ENCODE measurements at places on chromosomes 7 and 10.

DNA sequence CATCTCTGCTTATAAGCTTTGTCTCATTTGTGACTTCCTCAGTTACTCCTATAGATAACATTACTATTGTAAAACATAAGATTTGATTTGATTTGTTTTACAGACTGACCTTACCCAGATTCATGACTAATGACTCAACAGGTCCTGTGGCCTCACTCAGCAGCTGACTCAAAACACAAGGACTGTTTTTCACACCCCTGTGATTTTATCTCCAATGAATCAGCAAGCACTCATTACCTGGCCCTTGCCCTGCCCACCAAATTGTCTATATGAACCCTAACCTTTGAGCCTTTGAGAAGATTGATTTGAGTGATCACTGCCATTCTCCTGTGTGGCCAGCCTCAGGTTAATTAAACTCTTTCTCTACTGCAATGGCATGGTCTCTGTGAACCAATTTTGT, 1064.6 kb upstream of the LRRTM3 start:
- DNase-seq, result peak; percentile 54

GRCh38 chr10:85666102-85666501, 700.5 kb downstream of the GRID1 start:
- no peak for DNase-seq

DNA sequence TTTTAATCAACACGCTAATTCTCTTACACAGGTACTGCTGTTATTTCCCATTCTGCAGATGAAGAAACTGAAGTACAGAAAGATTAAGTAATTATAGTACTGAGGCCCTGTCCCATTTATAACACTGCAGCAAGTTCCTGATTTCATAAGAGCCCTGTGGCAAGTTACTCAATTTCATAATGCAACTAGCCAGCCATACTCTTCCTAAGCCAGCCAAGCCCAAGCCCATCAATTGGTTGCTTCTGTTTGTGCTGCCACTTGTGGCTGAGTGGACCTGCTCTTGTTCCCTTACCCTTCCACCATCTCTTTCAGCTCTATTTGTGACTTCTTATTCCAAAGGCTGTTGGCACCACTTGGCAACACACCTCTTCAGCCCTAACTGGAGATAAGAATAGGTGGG, 19.7 kb upstream of the PRPF18 start:
- no peak for DNase-seq

GRCh38 chr10:11680496-11680895, 61.7 kb upstream of the ECHDC3 start:
- no peak for DNase-seq

DNA sequence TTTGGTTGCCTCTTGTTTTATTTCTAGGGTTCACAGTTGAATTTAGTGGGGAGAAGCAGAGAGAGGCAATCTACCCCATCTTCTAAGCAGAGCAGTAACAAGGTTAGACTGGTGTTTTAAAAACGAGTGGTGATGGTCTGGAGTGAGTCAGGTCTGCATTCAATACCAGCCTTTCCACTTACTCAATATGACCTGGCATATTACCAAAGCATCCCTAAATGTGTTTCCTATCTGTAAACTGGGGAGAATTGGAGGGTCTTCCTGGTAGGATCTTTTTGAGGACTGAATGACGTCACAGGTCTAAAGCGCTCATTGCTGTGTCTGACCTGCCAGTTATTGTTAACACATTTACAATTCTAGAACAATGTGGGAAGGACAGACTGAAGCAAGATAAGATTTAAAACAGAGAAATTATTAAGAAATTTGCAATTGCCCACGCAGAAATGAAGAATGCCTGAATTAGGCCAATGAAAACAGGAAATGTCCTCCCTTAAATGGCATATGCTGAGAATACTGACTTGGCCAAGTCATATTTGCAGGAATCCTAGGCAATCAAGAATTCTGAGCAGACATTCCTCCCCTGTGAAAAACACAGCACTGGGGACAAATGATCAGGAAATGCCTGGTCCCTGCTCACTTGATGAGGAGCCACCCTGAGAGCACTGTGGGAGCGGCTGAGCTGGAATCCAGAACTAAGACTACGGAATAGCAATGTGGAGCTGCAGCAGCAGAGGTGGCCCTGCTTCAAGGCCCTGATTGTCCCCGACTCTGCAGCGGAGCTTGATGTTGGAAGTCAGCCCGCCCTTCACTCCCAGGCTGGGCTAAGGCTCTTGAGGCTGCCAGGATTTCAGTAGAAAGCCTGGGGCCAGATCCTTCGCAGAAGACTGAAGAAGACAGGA, 184.5 kb upstream of the CXCL12 start:
- DNase-seq, result peak; percentile 89

- no peak for DNase-seq
These were observed 214.2 kb downstream of the PLXNA4 start for GRCh38 chr7:132362059-132362458.

DNA sequence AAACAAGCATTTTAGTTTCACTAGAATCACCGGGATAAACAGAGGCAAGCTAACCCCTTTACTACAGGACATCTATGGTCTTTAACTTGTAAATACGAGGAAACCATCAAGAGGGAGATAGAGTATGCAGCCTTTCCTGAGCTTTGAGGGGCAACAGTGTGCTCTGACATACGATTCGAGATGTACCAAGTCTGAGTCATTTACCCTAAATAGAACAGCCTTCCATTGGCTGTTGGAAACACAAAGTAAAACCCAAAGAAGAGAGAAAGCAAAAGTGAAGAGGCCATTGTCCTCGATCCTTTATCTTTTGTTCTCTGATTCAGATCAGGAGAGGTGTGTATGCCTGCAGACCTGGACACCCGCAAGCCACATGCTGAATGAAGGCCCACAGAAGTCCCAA, 289.5 kb downstream of the KCNMA1 start:
- DNase-seq, result no peak

DNA sequence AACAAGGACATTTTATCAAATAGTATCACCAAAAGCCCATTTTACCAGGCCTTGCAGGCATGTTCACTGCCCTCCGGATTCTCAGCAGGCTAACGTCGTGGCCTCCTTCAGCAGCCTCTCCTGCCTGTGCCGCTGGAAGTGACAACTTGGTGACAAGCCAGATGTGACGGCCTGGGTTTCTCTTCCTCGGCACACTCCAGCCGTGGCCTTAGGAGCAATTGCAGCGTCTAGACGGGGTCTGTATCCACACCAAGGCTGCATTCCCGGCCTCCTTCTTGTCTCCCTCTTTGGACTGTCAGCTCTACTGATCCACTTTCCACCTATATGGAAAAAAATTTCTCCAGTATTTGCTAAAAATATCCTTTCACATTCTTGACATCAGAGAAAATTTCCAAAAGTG, 145.3 kb upstream of the MGMT start:
- no peak for DNase-seq

DNA sequence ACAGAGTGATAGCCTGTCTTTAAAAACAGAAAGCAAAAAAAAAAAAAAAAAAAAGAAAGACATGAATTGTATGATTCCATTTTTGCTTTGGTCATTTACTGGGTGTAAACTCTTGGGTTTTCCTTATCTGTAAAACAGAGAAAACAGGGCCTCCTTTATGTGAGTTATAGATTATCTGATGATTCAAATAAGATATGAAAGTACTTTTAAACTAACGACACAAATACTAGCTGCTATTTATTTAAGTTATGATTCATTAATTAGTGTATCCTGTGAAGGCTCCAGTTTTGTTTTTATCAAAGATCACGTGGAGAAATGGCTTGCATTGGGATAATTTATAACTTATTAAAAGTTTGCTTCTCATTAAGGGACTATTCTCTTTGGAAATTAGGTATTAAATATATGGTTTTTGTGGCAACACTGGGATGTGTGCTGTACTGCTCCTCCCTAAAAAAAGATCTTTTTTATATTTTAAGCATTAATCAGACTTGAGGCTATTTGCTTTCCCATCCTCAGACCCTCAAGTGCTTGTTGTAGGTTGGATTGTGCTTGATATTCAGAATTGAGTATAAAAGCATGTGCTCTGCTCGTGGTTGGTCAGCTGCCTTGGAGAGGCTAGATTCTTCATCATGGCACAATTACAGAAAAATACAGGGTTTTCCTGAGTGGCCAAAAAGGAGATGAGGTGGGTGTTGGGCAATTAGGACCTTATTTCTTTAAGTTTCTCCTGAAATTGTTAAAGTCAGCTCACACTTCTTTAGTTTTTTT, 39.9 kb downstream of the NRG3 start:
- DNase-seq, result no peak

- DNase-seq, result no peak
These were observed 1.6 kb upstream of the PRF1 start for GRCh38 chr10:70604106-70604505.

GRCh38 chr7:81248420-81248819, 329.6 kb upstream of the SEMA3C start:
- DNase-seq, result no peak

DNA sequence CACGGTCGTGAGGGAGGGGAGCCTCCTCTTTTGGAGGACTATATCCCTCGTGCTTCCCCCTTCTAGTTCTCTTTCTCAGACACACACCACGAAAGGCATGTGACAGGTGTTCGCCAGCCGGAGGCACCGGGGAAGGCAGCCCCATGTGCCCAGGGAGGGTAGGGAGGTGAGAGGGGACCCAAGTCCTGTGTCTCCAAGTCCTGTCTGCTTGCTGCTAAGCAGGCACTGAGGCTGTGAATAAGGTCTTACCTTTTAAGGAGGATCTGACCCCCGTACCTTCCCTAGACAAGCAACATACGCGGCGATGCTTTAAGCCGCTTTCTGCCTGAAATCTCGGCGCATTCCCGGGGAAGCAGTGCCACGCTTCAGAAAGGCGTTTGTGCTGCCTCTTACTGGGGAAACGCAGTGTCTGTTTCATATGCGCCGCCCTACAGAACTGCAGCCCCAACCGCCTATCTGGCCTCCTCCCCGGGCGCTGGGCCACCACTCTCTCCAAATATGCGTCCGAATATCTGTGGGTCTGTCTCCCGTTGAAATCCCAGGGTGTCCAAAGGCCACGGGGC, 770 bp downstream of the PLXNA4 start:
- peak; percentile 23 for DNase-seq

DNA sequence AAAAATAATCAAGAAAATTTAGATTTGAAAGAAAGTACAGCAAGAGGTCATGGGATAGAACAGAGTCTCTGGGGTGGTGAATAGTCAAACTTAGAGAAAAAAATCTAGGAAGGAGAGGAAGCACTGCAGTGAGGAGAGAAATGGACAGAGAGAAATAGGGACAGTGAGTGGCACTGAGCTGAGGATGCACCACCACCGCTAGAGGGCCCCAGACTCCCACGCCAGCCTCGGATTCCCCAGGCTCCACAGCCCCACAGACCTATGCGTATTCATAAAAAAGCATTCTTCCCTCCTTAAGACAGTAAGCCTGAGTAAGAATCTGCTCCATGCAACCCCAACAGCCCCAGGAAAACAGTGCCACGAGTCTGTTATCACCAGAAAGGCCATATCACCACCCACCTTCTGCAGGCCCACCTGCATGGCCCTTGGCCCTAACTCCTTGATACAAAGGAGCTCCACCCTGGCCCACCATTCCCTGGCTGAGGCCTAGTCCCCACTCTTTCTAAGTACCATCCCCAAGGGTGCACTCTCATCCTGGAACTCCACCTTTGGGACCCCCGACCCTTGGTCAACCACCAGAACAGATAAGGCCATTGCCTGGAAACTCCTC, 91.0 kb downstream of the ALOX5 start:
- DNase-seq, result peak; percentile 62

DNA sequence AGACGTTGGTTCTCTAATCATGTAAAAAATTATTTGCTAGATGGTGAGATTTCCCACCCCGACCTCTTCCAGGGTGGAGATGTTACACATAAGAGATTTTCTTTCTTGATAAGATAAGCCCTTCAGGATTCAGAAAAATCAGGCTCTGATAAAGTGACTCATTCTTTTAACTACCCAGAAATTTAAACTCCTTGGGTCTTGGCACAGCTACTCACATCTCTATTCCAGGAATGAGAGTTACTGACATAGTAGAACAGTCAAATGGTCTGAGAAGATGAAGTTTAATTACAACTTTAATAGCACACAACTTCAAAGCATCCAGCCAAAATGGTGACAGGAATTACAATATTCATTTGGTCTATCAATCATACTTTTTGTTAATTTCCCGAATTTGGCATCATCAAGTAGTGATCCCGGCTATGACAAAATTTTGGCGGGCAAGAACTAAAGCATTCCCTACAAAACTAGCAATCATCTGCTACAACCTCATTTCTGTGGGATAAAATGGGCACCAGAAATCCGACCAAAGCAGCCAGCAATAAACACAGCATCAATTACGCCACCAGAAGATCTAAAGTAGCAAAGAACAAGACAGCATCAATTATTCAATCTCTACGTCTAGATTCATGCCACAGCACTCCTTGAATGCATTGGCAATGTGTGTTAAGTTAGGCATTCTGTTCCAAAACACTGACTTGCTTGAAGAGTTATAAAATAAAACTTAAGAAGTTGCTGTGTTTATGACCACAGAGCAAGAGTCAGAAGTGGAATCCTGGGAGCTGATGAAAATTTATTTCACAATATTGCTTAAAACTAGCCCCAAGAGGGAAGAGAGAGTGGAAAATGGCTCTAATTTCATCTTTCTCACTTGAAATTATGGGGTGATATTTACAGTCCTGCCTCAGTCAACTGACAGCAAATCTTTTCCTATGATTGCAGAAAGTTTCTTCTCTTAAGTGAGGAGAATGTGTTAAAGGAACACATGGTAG, 565.7 kb upstream of the ANKRD30A start:
- peak; percentile 20 for DNase-seq

DNA sequence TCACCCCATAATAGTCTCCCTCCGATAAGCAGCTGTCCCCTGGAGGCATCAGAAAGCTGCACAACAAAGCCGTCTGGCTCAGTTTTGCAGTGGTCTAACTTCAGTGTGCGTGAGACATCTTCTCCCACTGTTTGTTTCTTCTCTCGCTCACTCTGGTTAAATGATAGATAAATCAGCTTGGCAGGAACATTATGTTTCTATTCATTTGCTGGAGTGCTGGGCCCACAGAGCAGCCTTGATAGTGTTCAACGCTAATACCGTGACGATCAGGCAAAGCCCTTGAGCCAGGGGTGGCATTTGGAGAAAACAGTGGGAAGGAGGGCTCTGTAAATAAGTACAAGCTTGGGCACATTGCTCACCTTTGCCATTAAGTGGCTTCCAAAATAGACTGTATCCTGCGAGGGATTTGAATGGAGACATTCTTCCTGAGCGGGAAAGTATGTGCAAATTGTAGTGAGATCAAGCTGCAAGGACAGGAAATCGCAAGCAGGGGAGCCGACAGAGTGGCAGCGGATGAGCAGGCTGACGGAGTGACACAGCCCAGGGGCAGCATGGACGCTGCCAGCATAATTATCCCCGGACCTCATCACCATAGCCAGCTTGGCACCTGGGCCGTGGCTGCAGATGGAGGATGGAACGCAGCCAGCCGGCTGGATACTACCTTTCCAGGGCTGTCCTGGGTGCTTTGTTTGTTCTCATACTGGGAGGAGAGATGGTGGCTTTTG, 256.8 kb upstream of the FZD8 start:
- no peak for DNase-seq
